DND-41 (cell line): ENCODE measurements at places on chromosomes 3 and 15.
A peak's percentile ranks its signal among the peaks of the same experiment; 100 is the strongest.

DNA sequence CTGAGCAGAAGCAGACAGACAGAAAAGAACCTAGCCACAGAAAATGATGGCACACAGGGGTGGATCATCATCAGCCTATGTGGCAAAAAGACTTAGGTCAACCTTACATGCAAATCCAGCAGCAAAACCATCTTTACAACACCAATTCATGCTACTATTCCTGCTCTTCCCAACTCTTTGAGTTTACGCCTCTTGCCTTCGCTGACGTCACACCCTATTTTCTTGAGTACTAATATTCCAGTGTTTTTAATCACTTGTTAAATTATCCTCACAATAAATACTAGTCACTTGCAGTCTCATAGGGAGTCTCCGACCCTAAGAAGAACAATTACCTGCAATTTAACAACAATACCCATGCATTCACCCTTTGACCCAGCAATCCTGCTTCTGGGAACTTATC is 6.0 kb upstream of the PSMD6 start:
- no peaks in the 10 kb centered on the region for H3K36me3 ChIP-seq
- no peak overlapping the region for H3K27ac ChIP-seq
- DNase-seq = no peak
- H3K27me3 ChIP-seq = peaks cover 5% of the 10 kb centered on the region
- no peak overlapping the region for H3K4me3 ChIP-seq

DNA sequence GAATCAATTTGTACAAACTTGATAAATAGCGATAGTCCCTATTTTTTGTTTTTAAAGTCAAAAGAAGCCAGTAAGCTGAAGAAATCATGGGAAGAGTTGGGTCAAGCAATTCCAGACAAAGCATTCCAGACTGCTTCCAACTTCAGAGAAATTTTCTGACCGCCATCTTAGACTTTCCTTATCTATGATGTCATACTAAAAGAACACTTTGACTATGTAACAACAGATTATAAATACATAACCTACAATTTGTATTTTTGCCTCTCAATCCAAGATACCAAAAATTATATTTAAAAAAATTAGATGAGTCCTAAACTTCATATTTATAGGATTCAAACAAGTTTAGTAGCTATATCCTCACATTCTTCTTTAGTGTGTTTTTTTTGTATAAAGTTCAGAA is 286.2 kb upstream of the KCNH8 start:
- H3K4me3 ChIP-seq = no peak overlapping the region
- H3K27me3 ChIP-seq = no peaks in the 10 kb centered on the region
- no peak for DNase-seq
- no peak overlapping the region for H3K27ac ChIP-seq

GRCh38 chr15:98121536-98121935 is 161.0 kb downstream of the ARRDC4 start:
- H3K4me1 ChIP-seq = no peaks in the 10 kb centered on the region
- H3K4me3 ChIP-seq = no peak overlapping the region
- no peak for DNase-seq
- no peaks in the 10 kb centered on the region for H3K36me3 ChIP-seq

GRCh38 chr15:68986322-68986721 is 28.2 kb upstream of the NOX5 start:
- no peak overlapping the region for H3K27ac ChIP-seq
- H3K36me3 ChIP-seq = no peaks in the 10 kb centered on the region
- H3K4me1 ChIP-seq = no peaks in the 10 kb centered on the region
- no peak for DNase-seq

- no peaks in the 10 kb centered on the region for H3K4me1 ChIP-seq
- H3K27me3 ChIP-seq = no peaks in the 10 kb centered on the region
- H3K27ac ChIP-seq = no peak overlapping the region
Measured at GRCh38 chr3:45778761-45779201, 17.6 kb downstream of the SLC6A20 start.

- no peaks in the 10 kb centered on the region for H3K27me3 ChIP-seq
- H3K27ac ChIP-seq = no peak overlapping the region
- no peaks in the 10 kb centered on the region for H3K4me1 ChIP-seq
- DNase-seq = no peak
Measured at GRCh38 chr3:70849911-70850699, 537.7 kb upstream of the MDFIC2 start.

DNA sequence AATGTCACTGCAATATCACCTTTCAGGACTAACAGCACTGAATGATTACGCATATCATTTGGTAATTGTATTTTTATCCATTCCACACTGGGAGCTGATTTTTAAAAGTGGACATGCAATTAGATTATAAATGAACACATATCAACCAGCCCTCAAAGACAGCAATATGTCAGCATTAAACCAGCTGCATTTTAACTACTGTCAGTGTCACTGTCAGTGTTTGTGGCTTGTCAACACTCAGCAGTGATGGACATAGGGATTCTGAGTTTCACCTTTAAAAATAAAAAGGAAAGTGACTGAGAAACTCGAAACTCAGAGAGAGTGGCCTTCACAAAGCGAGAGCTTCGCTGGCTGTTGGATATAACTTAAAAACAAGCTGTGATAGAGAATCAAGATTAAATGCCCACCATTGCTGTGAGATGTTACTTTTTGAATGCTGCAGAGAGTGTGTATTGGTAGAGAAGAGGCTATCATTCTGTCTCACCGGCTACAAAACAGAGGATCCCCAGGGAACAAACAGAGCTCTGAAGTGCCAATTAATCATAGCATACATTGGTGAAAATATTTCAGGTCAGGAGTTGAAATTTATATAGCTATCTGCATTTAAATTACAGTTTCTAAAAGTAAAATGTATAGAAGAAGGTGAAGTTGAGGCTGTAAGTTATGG is 635.8 kb downstream of the SQOR start:
- H3K36me3 ChIP-seq = no peaks in the 10 kb centered on the region
- no peak for DNase-seq
- H3K27ac ChIP-seq = no peak overlapping the region
- no peaks in the 10 kb centered on the region for H3K27me3 ChIP-seq
- H3K4me3 ChIP-seq = no peak overlapping the region

DNA sequence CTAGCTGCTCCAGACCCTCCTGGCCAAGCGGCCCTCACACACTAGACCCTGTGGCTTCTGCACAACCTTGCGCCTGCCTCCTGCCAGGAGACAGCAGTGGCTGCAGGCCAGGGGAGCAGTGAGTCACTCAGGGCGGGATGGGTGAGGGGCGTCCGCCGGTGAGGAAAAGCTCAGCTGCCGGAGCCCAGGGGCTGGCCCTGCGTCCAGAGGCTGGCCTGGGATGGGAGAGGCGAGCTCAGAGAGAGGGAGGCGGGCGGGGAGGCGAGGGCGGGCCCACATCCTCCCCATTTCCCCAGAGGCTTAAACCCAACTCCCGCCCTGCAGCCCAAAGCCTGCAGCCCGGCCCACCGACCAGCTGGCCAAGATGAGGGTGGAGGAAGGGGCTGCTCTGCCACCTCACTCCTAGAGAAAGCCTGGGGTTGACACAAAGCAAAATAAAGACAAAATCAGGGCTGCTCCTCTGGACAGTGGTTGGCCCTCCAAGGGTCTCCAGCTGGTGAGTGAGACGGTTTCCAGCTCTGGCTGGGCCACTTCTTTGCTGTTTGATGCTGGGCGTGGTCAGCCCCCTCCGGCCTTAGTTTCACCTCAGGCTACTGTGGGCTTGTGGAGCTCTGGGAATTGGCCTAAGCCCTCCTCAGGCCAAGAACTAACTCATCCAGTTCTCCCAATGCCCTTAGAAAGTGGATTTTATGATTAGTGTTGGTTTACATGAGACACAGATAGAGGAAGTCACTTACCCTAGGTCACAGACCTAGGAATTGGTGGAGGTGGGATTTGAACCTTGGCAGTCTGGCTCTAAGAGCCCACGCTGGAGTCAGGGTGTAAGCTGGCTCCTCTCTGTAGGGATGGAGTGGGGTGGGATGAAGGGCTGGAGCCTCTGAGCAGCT is 50.6 kb downstream of the IQSEC1 start:
- no peaks in the 10 kb centered on the region for H3K27me3 ChIP-seq
- H3K27ac ChIP-seq = peak overlapping the region; percentile 30; the same call in 1 of the 2 replicates
- H3K4me1 ChIP-seq = peaks cover 18% of the 10 kb centered on the region
- H3K36me3 ChIP-seq = no peaks in the 10 kb centered on the region
- H3K4me3 ChIP-seq = no peak overlapping the region

GRCh38 chr3:43953380-43953779 is 262.6 kb downstream of the ABHD5 start:
- no peak for DNase-seq
- H3K4me3 ChIP-seq = no peak overlapping the region
- peaks cover 31% of the 10 kb centered on the region for H3K27me3 ChIP-seq
- H3K36me3 ChIP-seq = no peaks in the 10 kb centered on the region

DNA sequence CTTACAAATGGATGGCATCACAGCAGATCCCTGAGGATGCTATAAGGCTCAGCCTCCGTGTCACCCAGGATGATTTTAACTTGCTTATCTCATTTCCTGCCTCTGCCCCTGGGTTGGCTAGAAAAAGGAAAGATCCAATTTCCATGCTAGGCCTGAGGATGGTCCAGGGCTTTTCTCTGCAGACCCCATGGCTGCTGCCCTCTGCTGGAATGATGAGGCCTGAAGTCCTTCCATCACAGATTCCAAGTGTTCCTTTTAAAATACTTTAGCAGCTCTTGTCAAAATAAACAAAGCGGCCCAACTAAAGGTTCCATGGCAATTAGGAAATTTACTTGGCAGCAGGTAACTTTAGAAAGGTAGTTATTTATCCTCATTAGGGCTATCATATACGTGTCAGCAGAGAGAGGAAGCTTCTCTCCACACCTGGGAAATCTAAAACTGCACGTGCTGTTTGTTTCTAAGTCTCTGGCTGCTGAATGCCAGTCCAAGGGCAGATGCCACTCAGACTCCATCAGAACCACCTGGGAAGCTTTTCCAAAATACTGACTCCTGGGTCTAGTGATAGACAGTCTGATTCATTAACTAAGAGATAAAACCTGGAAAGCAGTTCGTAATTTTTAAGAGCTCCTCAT is 401.9 kb upstream of the IL12A start:
- no peaks in the 10 kb centered on the region for H3K27me3 ChIP-seq
- H3K36me3 ChIP-seq = no peaks in the 10 kb centered on the region
- H3K27ac ChIP-seq = no peak overlapping the region
- H3K4me3 ChIP-seq = no peak overlapping the region
- no peaks in the 10 kb centered on the region for H3K4me1 ChIP-seq
- DNase-seq = no peak

GRCh38 chr3:8490079-8490552 is 11.5 kb upstream of the LMCD1 start:
- H3K4me3 ChIP-seq = no peak overlapping the region
- DNase-seq = no peak
- no peaks in the 10 kb centered on the region for H3K36me3 ChIP-seq

GRCh38 chr3:187286467-187287059 is 5.0 kb downstream of the MASP1 start:
- no peaks in the 10 kb centered on the region for H3K4me1 ChIP-seq
- H3K4me3 ChIP-seq = no peak overlapping the region
- no peak overlapping the region for H3K27ac ChIP-seq
- no peak for DNase-seq

- no peak overlapping the region for H3K4me3 ChIP-seq
- no peaks in the 10 kb centered on the region for H3K4me1 ChIP-seq
- H3K27ac ChIP-seq = no peak overlapping the region
- no peak for DNase-seq
- no peaks in the 10 kb centered on the region for H3K36me3 ChIP-seq
- H3K27me3 ChIP-seq = no peaks in the 10 kb centered on the region
Measured at GRCh38 chr3:168645180-168645579, 549.5 kb upstream of the GOLIM4 start.

- peaks cover 32% of the 10 kb centered on the region for H3K36me3 ChIP-seq
- no peak overlapping the region for H3K4me3 ChIP-seq
- no peak for DNase-seq
- no peak overlapping the region for H3K27ac ChIP-seq
- H3K27me3 ChIP-seq = no peaks in the 10 kb centered on the region
Measured at GRCh38 chr3:195522254-195523023, 20.7 kb downstream of the PPP1R2 start.

GRCh38 chr3:129837065-129837642 is 56.4 kb downstream of the TMCC1 start:
- 0 out of 2 replicates have a peak, but pooled peaks cover 2% of the 10 kb centered on the region for H3K36me3 ChIP-seq
- H3K4me3 ChIP-seq = no peak overlapping the region
- DNase-seq = no peak
- H3K27me3 ChIP-seq = no peaks in the 10 kb centered on the region
- no peak overlapping the region for H3K27ac ChIP-seq
- H3K4me1 ChIP-seq = no peaks in the 10 kb centered on the region

DNA sequence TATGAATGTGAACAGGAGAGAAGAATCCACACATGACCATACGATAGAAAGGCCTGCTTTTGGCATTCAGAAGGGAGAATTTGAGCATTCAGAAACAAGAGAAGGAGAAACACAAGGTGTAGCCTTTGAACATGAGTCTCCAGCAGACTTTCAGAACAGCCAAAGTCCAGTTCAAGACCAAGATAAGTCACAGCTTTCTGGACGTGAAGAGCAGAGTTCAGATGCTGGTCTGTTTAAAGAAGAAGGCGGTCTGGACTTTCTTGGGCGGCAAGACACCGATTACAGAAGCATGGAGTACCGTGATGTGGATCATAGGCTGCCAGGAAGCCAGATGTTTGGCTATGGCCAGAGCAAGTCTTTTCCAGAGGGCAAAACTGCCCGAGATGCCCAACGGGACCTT is 28.4 kb downstream of the RBM6 start:
- H3K4me3 ChIP-seq = no peak overlapping the region
- no peak for DNase-seq
- no peaks in the 10 kb centered on the region for H3K4me1 ChIP-seq
- peaks cover 65% of the 10 kb centered on the region for H3K36me3 ChIP-seq
- no peaks in the 10 kb centered on the region for H3K27me3 ChIP-seq

DNA sequence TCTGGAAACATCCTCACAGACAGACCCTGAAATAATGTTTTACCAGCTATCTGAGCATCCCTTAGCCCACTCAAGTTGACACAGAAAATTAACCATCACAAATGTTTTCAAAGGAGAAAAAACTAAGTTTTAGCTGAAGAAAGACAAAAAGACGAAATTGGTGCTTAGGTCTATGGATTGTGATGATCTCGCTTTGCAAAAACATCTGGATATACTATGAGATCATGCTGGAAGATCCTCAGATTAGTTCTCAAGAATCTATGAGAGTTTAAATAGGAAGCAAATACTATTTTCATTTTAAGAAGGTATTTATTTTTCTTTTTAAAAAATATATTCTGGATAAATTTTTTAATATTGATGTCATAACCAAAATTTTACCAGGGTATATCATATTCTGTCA is 42.6 kb upstream of the MBNL1 start:
- DNase-seq = no peak
- no peaks in the 10 kb centered on the region for H3K27me3 ChIP-seq
- no peaks in the 10 kb centered on the region for H3K36me3 ChIP-seq
- H3K27ac ChIP-seq = no peak overlapping the region
- H3K4me3 ChIP-seq = no peak overlapping the region

GRCh38 chr3:153578046-153578445 is 416.0 kb downstream of the RAP2B start:
- DNase-seq = no peak
- H3K36me3 ChIP-seq = no peaks in the 10 kb centered on the region
- H3K27ac ChIP-seq = no peak overlapping the region
- no peaks in the 10 kb centered on the region for H3K4me1 ChIP-seq
- no peaks in the 10 kb centered on the region for H3K27me3 ChIP-seq
- H3K4me3 ChIP-seq = no peak overlapping the region

DNA sequence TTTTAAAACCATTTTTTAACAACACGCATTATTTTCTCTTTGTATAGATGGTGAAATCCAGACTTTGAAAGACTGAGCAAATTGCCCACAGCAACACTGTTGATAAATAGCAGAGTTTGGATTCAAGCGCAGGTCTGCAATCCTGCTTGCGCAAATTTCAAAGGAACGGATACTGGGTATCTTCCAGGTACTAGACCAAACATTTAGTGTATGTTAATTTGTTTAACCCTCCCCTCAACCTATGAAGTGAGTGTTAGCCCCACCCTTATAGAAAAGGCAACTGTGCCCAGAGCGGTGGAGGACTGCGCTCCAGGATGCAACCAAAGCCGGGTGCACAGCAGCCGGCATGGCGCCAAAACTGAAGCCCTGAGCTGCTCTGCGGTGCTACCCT is 103.8 kb downstream of the CPN2 start:
- no peak overlapping the region for H3K27ac ChIP-seq
- H3K36me3 ChIP-seq = no peaks in the 10 kb centered on the region
- no peaks in the 10 kb centered on the region for H3K27me3 ChIP-seq
- no peak overlapping the region for H3K4me3 ChIP-seq
